Suppressor macrophage treated with lipopolysaccharide for 4 hours (primary cell): ENCODE measurements at places on chromosomes 12 and 14.

DNA sequence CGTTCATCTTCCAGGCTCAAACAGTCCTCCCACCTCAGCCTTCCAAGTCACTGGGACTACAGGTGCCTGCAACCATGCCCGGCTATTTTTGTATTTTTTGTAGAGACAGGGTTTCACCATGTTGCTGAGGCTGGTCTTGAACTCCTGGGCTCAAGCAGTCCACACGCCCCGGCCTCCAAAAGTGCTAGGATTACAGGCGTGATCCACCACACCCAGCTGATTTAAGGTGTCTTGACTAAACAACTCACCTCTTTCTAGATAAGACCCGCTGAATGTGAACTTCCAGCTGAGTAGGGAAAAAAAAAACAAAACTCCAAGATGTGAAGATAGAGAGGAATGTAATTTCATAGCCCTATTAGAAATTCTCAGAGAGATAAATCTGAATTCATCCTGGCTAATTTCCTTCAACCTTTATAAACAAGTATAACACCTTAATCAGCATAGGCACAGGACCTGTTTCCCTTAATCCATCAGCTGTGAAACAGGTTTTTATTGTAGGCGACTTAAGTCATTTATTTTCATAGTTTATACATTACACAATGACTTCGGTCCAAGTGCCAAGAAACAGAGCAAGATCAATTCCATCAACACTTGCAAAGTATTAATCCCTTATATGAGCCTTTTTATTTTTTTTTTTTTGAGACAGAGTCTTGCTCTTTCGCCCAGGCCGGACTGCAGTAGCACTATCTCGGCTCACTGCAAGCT, 51.5 kb downstream of the HCAR2 start:
- DNase-seq: no peak

- peak; percentile 88 for DNase-seq
These were observed 823 bp upstream of the SMARCC2 start for GRCh38 chr12:56189918-56190694.

- no peak for DNase-seq
These were observed 2.2 kb downstream of the LRFN5 start for GRCh38 chr14:41608681-41609390.

DNA sequence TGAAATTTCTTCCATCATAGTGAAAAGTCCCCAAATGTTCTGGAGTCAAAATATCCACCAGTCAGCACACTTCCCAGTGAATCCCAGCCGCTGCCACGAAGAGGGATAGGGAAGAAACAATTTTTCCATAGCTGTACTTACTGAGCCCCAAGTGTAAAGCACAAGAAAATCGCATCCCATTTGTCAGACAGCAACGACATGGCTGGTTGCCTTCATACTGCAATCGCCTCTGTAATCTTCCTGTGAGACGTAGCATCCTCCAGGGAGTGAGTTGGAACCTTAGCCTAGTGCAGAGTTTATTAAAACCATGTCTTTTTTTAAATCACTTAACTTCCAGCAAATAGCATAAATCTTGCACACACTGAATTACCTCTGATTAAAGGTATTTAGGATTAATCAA, 56.8 kb downstream of the GNG2 start:
- no peak for DNase-seq

DNA sequence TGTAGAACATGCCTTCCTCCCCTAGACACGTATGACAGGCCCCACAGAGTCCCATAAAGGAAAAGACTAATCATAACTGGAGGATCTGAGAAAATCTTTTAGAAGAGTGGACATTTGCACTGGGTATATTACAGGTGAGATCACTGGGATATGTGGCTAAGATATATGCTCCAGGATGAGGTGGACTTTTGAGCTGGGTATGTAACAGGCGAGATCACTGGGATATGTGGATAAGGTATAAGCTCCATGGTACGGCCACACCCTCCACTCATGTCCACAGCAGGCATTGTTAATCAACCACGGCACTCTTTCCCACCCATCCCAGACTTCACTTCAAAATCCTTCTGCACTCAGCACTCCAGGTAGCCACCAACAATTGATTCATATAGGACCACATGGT, 34.1 kb downstream of the CLMN start:
- no peak for DNase-seq

DNA sequence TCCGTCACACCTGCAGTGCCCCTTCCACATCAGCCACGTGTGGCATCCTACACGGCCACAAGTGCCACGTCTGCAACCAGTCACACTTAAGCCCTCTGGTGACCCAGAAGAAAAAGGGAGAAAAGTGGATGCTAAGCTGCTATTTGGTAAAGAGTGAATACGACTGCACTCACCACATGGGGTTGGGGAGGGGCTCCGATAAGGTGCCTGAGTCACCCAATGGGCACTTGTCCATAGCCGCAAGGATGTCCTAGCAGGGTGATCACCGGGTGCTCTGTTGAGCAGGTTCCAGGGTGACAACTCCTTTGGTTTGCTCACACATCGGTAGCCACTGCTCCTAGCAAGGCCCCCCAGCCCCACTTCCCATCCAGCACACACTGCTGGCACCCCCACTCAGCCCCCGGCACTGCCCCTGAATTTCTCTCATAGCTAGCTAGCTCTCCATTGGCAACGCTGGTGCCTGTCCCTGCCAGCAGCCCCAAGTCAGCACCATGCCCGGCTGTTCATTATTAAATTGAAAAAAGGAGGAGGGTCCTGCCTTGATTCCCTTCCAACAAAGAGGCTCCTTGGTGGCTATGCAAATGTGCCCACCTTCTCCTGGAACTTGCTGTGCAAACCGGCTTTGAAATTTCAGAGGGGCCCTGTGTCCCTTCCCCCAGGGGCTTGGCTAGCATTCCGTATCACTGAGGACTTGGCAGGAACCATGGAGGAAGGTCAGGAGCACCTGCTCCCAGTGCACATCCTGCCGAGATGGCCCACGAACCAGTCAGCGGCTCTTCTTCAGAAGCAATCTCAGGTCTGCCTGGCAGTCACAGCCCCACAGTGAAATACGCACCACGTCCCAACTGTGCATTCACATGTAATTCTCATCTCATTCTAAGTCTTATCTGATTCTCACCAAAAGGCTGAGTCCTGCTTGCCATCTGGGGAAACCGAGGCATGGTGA, 227.7 kb upstream of the DIO3 start:
- no peak for DNase-seq

- no peak for DNase-seq
These were observed 57.3 kb downstream of the KITLG start for GRCh38 chr12:88522961-88523360.

DNA sequence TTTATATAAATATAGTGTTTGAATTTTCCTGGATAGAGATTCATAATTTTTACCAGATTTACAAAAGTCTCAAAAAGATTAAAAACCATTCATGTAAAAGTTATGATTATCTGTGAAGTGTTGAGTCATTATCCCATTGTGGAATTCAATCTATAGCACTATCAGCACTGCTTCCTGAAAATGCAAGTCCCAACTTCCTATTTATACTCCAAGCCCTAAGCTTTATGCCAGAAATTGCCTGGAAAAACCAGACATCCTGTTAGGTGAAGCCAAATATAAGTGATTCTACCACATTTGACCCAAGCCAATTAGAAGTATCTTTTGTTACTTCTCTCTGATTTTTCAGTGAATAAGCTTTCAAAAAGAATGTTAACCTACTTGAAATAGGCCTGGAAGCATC, 129.1 kb downstream of the GPR135 start:
- no peak for DNase-seq

DNA sequence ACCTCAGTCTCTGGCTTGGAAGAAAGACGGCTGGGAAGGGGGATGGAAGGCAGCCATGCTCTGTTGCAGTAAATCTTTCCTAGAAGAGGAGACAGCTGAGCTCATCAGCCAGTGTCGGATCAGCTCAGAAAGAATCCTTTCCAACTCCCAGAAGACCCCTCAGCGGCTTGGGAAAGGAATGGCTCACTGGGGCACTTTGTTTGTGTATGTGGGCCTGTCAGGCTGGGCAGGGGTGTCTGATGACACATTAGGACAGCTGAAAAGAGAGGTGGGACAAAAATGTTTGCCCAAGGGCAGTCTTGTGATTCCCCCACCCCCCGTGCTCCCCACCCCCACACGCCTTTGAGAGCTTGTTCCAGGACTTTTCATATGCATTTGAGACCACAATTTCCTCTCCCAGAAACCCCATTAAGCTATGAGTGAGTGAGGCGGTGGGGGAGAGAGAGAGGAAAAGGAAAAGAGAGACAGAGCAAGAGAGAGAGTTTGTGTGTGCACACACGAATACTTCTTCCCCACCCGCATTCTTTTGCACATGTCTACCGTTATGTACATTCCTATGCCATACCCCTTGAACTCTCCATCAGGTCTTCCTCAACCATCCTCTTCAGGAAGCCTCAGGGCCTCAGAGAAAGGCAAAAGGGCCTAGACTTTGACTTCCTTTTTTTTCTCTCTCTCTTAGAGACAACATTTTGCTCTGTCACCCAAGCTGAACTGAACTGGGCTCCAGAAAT, 198.9 kb downstream of the ZFP36L1 start:
- DNase-seq: peak; percentile 40

DNA sequence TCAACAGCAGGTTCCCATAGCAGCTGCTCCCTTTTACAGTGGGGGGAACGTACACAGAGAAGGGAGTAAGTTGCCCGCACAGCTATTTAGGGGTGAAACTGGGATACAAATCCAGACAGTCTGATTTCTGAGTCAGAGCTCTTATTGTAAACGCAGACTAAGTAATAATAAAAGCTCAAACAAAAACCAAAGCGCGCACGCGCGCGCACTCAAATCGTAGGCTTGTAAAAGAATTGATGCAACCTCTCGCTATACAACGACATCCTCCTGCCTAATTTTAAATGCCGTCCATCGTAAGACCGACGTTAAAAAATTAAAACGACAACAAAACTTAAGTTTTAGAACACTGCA, 747 bp upstream of the DACT1 start:
- DNase-seq: peak; percentile 35

DNA sequence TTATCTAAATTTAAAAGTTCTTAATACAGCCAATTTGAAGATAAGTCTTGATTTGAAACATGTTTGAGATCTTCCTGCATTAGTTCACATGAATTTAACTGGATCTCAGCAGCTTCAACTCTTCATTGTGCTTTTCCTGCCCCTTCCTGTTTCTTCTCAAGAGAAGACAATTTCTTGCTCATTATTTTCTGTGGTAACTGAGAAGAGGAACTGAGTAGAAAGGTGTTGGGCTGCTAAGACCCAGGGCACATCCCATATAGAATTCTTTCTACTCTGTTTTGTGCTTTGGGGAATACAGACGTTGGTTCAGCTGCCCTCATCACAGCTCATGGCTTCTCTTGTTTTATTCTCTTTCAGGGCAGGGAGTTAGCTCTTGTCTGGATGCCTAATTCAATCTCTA, 110.2 kb downstream of the SNAPC1 start:
- DNase-seq: no peak

GRCh38 chr14:97554597-97554996, 757.4 kb downstream of the VRK1 start:
- no peak for DNase-seq

GRCh38 chr12:11769723-11770514, 120.4 kb downstream of the ETV6 start:
- DNase-seq: peak; percentile 43

- no peak for DNase-seq
These were observed 15.9 kb downstream of the ZFYVE21 start for GRCh38 chr14:103731481-103731880.

DNA sequence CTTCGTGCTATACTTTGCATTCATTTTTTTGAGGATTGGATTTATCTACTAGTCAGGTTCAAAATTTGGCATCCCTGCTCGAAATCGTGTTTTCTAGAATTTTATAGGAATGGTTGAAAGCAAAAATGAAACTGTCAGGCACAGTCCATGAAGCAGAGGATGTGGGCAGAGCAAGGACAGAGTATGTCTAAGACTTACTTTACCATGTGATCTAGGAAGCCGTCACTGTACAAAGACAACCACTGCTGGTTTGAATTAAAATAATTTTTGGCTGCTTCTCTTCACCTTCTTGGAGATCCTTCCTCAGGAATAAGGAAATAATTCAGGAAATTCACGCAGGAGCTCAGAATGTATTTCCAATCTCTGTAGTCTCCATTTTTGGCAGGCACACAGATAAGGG, 31.6 kb upstream of the SGPP1 start:
- peak; percentile 70 for DNase-seq

DNA sequence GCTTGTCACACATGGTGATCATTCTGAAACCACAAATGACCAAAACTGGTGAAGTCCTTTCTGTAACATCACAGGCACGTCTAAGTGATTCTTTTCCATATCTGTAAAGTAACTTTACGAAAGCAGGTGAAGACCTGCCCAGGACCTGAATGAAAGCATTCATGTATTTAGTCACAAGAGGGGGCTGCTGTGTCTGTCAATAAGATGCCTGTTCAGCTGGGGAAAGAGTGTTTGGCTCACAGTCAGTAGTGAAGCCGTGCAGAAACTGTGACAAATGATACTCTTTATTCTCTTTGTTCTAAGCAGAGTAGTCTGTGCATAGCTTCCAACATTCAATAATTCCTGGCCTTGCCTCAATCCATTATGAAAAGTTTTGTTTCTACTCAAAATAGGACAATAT, 373.5 kb upstream of the OR4E1 start:
- DNase-seq: no peak

DNA sequence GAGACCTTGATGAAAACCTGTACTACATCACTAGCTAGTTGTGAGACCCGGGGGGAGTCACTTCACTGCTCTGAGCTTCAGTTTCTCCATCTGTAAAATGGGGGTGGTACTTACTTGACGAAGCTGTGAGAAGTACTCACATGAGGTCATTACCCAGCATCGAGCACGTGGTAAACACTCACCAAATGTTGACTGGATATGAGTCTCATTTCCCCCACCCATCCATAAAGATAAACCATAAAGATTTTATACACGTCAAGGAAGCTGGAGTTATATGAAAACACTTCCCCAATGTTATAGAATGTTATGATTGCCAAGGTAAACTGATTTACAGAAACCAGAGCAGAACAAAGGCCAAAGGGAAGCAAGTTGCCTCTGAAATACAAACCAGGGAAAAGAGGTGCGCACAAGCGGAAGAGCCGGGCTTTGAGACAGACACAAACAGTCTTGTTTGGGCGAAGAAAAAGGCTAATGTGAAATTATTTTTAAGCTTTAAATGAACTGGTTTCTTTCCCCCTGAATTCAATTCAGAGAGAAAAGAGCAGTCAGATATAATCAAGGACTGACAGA, 536.8 kb downstream of the MED13L start:
- DNase-seq: no peak

- DNase-seq: peak; percentile 41
These were observed 13.6 kb downstream of the LRRK2 start for GRCh38 chr12:40238266-40238902.

GRCh38 chr12:104896146-104896545, 61.9 kb downstream of the SLC41A2 start:
- no peak for DNase-seq

GRCh38 chr12:14767617-14768016, 35.7 kb downstream of the WBP11 start:
- no peak for DNase-seq

DNA sequence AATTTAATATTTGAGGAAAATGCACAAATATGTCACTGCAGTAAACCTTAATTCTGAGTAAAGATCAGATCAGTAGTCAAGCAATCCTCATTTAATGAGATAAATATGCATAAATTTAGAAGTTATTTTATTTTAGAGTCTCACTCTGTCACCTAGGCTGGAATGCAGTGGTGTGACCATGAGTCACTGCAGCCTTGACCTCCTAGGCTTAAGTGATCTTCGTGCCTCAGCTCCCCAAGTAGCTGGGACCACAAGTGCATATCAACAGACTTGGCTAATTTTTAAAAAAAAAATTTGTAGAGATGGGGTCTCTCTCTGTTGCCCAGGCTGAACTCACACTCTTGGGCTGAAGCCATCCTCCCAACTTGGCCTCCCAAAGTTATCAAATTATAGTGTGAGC, 41.3 kb downstream of the LMO3 start:
- DNase-seq: no peak

GRCh38 chr12:52380271-52380694, 5.2 kb downstream of the KRT84 start:
- peak; percentile 30 for DNase-seq
